ENCODE measurements at places on chromosomes 12 and 14.
A peak's percentile ranks its signal among the peaks of the same experiment; 100 is the strongest.

DNA sequence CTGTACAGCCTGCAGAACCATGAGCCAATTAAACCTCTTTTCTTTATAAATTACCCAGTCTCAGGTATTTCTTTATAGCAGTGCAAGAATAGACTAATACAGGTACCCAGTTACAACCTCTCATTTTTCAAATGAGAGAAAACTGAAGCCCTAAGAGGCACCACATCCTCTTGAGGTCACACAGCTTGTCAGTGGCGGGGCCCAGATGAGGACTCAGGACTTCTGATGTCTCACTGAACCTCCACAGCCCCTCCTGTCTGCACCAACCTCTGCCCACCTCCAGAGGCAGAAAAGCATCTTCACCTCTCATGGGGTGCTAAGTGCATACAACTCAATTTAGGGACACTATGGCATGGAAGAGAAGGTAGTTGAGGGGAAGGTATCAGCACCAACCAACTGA lies 120.7 kb downstream of the CRACR2A start:
- DNase-seq: no peak

DNA sequence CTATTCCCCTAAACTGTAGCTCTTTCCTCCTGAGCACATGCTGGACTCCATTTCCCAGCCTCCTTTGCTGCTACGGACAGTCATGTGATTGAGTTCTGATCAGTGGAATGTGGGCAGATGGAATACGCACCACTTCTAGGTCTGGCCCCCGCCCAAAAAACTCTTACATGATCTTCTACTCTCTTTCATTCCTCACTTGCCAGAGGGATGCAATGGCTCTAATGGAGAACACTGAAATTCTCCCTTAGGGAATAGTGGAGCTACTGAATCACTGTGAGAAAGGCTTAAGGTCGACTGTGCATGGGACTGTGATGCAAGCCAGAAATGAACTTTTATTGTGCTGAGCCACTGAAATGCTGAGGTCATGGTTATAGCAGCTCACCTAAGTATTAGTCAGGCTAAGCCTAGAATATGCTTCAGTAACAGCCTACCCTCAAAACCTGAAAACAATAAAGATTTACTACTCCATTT lies 13.0 kb upstream of the TMED2 start:
- DNase-seq: no peak

- no peak for DNase-seq
Observed at GRCh38 chr14:70654632-70655031, 12.9 kb downstream of the TTC9 start.

DNA sequence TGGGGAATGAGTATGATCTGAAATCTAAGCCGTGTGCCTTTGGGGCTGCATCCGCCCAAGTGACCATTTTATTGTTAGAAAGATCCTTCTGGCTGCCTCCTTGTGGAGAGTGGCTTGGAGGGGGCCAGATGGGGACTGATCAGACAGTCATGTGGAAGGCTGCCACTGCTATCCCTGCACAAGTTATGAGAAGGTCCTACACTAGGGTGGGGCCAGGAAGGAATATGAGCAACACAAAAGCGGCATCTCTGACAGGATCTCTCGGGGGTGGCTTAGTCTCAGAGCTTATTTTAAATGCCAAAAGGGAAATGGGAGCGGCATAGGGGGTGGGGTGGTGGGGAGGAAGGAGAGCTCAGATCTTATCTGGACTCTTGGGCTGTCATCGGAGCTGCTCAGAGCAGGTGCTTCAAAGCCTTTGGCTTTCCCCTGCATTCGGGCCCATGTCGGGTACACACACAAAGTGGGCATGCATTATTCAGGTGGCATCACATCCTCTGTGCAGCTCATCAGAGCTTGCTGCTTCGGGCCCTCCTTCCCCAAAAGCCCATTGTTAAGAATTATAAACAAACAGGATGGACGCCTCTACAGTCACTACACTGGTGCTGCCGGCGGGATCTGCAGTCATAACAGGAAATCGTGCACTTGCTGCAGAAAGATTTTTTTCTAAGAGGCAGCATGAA lies 805.4 kb downstream of the VRK1 start:
- DNase-seq: peak; percentile 67

GRCh38 chr14:63671987-63672386 lies 30.3 kb upstream of the WDR89 start:
- DNase-seq: no peak

DNA sequence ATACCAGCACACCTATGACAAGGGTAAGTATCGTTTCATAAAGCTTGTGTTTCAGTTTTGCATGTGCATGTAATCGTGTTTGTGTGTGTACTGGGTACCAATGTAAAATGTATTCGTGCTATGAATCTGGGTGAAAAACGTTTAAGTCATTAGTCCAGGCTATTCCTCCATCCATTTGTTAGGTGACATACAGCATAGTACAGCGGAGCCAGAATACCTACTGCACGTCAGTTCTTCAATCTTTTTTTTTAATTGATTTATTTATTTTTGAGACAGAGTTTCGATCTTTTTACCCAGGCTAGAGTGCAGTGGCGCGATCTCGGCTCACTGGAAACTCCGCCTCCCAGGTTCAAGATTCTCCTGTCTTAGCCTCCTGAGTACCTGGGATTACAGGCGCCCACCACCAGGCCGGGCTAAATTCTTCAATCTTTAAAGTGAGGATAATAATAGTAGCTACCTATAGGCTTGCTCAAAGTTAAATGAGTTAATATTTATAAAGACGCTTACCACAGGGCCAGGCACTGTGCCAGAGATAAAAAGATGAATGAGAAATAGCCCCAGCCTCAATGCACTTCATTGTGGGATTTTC lies 661 bp upstream of the RPS26 start:
- no peak for DNase-seq

- DNase-seq: no peak
Observed at GRCh38 chr12:108930155-108930554, 50.3 kb downstream of the DAO start.

- no peak for DNase-seq
Observed at GRCh38 chr12:27794818-27795584, 15.0 kb upstream of the MANSC4 start.

- no peak for DNase-seq
Observed at GRCh38 chr12:55729819-55730818, 1.3 kb upstream of the CD63 start.

GRCh38 chr12:109497675-109498074 lies 20.2 kb downstream of the UBE3B start:
- no peak for DNase-seq

- no peak for DNase-seq
Observed at GRCh38 chr12:80936642-80937390, 918 bp downstream of the LIN7A start.

- no peak for DNase-seq
Observed at GRCh38 chr12:57380300-57380699, 50.5 kb downstream of the R3HDM2 start.

GRCh38 chr12:43425361-43425760 lies 126.6 kb downstream of the ADAMTS20 start:
- DNase-seq: no peak

DNA sequence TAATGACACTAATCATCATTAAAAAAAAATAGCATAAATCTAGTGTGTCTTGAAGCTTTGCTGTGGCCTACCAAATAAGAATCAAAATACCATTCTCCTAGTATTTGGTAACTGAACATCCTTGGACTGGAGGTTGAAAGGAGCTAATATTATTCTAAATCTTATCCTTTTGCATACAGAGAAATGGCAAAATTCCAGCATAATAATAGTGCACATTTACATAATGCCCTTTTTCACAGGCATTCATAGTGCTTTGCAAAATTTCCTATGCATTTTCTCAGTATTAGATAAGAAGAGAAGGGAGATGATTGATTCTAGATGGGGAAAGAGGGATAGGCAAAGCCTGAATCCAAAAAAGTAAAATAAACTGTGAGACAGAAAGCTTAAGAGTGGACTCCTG lies 13.9 kb upstream of the CCDC196 start:
- no peak for DNase-seq

GRCh38 chr12:132847363-132848356 lies 19.0 kb upstream of the GOLGA3 start:
- DNase-seq: no peak

- DNase-seq: no peak
Observed at GRCh38 chr14:39609119-39609518, 176.9 kb upstream of the FBXO33 start.

GRCh38 chr14:105448706-105449111 lies 25.9 kb upstream of the CRIP2 start:
- DNase-seq: peak; percentile 65

GRCh38 chr12:49568442-49569162 lies 660 bp upstream of the MCRS1 start:
- DNase-seq: no peak

- no peak for DNase-seq
Observed at GRCh38 chr14:101739446-101740141, 21.9 kb upstream of the PPP2R5C start.

DNA sequence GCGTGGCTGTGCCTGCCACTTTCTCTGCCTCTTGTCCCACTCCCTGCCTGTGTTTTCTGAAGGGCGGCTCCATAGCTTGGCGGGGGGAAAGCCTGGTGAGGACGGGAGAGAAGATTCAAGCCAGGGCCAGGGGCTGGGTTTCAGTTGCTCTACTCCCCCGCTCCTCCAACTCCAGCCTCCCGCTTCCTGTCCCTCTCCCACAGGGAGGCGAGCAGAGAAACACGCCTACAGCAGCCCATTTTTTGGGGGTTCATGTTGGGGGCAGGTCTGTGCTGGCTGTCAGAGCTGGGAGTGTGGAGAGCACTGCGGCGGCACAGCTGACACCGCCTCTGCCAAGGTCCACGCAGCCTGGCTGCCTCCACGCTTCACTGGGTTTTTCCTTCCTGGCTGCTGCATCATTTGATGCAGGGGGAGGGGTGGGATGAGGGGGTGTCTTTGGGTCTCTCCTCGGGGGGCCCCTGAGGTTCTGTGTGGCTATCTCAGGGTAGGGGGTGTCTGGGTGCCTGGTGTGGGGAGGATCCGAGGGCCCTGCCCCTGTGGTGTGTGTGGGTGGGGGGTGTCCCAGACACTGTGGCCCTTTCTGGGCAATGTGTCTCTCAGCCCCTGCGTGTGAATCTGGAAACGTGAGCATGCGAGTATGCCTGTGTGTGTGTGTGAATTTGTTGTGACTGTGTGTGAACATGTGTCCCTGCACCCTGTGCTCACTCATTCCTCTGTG lies 10.7 kb upstream of the KRT80 start:
- DNase-seq: no peak

GRCh38 chr14:29805415-29806123 lies 122.1 kb downstream of the PRKD1 start:
- no peak for DNase-seq

DNA sequence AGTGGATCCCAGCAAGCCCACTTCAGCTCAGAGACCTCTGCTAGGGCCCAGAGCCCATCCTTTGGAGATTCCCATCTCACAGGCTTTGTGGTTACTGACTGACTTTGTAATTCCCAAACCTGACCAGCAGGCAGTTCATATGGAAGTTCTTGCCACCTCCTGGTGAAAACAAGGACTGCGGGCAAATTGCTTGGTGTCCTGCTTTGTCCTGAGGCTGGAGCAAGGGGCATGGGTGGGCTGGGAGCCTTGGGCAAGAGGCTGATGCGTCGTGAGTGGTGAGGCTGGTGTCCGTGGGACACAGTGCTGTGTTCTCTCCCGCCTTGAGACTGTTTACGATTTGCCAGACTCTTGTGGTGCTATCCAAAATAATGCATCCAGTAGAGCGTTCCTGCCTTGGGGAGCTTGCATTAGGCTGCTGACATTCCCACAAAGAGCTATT lies 91.0 kb downstream of the LRRC74A start:
- DNase-seq: no peak

- DNase-seq: no peak
Observed at GRCh38 chr14:88203291-88203690, 119.8 kb downstream of the KCNK10 start.

DNA sequence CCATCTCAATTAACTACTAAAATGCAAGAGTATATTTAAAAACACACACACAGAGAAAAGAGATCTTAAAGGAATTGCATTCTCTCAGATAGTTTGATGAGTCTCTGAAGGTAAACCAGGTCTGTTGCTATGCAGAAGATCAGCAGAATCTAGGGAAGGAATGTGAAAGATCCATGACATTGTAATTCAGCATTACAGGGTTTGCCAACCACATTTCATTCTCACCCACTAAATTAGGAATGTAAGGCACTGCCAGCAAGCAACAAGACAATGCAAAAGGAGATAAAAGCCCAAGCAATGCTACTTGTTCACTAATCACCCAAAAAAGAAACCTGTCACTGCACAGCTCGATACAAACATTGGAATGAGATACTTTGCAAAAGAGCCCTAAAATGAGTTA lies 106.3 kb downstream of the LRIG3 start:
- no peak for DNase-seq

DNA sequence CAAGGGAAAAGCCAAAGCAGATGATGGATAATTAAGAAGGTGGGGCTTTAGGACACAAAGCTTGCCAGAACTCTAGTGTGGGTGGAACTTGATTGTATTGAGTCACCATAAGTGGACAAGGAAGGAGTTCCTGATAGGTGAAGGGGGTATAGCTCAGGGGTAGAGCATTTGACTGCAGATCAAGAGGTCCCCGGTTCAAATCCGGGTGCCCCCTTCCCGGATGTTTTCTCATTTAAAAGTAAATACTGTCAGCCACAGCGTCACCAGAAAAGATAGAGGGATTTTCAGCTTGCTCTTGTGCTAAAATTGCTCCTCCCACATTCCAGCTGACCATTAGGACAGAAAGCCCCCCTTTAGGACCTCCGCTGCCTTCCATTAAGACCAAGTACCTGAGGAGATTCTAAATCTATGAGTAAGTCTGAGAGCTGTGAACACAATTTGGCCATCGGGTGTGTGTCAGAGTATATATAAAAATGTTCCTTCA lies 36.6 kb downstream of the DCAF4 start:
- no peak for DNase-seq

GRCh38 chr14:80212023-80212397 lies 706 bp upstream of the DIO2 start:
- DNase-seq: no peak

- DNase-seq: no peak
Observed at GRCh38 chr14:22668863-22669262, 24.7 kb upstream of the OR6J1 start.

DNA sequence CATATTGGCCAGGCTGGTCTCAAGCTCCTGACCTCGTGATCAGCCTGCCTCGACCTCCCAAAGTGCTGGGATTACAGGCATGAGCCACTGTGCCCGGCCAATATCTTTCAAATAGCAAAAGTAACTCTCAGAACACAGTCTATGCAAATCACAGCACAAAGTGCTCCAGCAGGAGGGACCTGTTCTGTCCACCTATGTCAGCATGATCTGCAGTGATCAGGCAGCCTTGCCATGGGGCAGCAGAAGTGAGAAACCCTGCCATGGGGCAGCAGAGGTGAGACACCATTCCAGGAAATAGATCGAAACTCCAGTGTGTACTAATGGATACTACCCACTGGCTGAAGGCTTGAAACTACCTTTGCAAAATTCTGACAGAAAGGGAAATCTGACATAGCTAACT lies 78.5 kb upstream of the EIF5 start:
- DNase-seq: no peak

GRCh38 chr14:102929241-102930137 lies 7.0 kb downstream of the AMN start:
- DNase-seq: no peak
